ENCODE measurements at places on chromosomes 3 and 15.

GRCh38 chr15:49185473-49185872 lies 15.4 kb downstream of the GALK2 start:
- DNase-seq, result no peak

GRCh38 chr3:182699550-182700170 lies 93.6 kb upstream of the ATP11B start:
- DNase-seq, result no peak

DNA sequence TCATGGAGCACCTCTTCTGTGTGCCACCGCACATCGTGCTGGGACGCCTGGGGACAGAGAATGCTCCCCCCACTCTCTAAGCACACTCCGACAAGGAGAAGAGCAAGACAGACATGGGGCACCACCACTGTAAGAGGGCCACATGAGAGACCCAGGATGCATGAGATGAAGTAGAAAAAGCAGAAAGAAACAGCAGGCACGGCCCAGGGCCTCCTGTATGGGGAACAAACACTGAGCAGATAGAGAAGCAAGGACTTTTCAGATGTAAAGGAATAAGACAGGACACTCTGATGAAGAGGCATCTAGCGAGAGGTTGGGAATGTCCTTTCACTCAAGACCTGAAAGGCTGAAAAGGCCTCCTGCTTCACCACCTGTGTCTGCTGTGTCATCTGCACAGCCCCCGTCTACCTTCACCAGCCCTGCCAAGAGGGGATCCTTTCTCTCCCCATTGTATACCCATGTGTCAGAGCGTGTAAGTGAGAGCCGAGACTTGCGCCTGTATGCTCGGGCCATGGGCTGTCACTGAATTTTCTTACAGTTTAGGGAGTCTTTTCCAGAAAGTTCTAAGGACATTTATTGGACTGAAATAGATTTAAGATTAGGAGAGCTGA lies 125.6 kb downstream of the LRRK1 start:
- no peak for DNase-seq

- DNase-seq, result no peak
Observed at GRCh38 chr3:185960522-185961288, 22.9 kb upstream of the TRA2B start.
